ENCODE measurements at places on chromosomes 16 and 17.
A peak's percentile ranks its signal among the peaks of the same experiment; 100 is the strongest.

DNA sequence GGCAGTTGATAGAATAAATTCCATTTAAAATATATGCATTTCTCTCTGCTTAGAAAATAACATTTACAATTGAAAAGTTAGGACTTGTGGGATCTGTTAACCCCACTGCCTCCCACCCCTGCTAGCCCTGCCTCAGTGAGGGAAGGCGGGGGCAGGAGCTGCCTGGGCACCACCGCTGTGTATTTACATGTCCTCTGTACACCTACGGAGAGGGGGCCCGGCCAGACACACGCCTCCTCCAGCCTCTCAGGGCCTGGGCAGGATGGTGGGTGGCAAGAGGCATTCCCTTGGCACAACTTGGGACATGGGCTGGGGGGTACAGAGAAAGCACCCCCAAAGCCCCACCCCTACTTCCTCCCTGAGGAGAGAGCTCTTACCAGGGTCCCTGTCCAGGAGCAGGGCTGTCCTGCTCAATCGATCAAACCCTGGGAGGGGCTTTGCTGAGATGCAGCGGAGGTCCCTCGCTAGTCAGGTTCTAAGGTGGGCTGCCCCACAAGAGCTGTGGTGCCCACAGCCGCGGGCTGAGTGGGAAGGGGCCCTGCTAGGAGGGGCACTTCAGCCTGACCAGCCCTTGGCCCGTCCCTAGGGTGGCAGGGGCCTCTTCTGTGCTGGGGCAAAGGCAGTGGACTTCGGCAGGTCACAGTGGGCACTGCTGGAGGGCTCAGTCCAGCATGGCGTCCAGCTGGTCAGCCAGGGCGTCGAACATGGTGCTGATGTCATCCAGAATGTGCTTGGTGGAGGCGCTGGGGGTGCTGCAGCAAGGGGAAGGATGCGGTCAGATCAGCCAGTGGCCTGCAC is 14.7 kb downstream of the CASKIN2 start:
- DNase-seq: no peak

- DNase-seq: no peak
Measured at GRCh38 chr17:67499685-67500084, 122.6 kb downstream of the PITPNC1 start.

DNA sequence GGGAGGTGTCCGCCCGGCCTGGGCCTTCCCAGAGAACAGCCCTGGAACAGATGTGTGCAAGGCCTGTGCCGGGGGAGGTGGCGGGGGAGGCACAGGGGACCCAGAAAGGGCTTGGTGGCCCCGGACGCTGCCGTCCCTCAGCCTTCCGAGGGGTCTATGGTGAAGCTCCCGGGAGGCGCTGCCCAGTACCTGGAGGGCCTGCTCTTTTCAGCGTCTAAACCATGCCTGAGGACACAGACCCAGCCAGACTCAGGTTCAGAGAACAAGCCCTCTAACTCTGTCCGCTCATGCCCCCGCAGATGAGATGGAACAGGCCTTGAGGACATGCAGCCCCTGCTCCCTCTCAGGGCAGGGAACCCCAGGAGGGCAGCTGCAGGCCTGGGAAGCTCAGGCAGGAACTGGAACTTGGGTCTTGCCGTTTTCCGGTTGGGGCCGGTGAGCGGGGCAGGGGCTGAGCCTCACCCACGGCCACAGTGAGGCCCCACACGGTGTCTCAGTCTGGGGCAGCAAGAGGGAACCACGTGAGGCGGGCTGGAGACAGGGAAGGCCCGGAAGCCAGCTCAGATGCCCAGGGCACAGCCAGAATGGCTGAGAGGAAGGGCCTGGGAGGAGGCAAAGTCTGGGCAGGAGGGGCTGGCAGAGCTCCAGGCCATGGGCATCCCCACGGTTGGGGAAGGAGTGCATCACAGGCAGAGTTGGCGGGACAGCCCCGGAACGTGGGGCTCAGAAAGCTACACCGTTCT is 12.5 kb downstream of the SLC16A3 start:
- no peak for DNase-seq

DNA sequence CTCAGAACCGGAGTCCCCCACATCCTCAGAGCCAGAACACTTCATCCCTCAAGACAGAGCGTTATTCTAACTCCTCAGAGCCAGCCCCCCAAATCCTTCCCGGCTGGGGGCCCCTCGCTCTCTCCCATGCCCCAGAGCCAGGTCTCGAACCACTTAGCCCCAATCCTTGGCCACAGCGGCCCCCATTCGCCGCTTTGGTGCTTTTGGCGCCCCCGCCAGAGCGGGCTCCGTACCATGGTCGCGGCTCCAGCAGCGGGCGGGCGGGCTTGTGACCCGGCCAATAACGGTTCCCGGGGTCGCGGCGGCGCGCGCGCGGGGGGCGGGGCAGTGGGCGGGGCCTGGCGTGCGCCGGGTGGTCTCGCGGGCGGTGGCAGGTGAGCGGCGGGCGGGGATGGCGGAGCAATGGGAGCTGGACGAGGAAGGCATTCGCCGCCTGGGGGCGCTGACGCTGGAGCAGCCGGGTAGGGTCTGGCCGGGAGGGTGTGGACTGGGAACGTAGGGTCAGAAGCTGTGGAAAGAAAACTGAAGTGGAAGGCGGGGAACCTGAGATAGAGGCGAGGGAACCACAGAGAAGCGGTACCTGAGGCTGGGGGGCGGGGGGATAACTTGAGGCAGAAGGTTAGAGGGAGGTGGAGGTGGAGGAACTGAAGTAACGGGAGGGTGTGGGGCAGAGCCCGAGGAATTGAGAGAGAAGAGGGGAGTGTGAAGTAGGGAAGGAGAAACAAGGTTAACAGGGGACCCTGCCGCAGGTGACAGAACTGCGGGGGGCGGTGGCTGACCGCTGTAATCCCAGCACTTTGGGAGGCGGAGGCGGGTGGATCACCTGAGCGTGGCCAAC is at the start of the genes KCTD19 and LRRC36:
Gene KCTD19 (minus strand): TSS at position 270 of the 838 bp plus-strand sequence. CDS start 34 bp downstream, at position 236.
Gene LRRC36 (plus strand): TSS at position 344 of the 838 bp plus-strand sequence. CDS start 48 bp downstream, at position 392.
- DNase-seq: peak; percentile 7

DNA sequence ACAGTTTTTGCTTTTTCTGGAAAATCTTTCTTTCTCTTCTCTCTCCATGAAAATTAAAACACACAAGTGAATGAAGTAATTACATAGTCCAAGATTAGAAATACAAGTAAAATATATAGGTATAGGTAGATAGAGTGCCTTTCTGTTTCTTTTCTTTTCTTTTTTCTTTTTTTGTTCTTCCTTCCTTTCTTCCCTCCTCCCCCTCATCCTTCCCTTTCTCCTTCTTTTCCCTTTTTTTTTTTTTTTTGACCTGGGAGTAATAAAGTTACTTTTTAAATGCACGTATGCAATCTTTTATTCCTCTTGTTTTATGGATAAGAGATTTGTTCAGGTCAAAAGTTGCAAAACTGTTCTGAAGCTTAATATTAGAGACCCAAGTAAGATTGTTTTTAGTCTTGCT is 34.6 kb upstream of the KCNJ2 start:
- DNase-seq: no peak

DNA sequence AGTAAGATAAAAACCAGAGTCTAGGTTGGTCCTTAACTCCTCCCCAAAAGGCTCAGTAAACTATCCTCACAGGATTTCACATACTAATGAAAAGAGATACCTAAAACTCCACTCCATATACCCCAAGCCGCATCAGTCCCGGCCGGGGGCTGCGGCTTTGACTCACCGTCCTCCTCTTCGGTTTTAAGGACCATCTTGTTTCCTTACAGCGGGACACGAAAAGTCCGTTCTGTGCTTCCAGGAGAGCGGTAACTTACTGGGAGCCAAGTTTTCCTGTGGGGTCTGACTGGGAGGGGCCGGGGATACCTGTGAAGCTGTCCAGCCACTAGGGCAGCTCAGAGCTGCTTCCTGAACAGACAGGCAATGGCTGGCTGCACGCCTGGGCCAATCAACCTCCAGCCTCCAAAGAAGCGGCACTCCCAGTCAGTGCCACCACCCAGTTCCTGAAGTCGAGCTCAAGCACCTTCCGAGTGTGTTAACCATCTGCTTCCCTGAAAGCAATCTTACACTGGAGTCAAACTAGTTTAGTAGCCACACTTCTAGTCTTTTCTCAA is 45.5 kb downstream of the CYTH1 start:
- DNase-seq: peak; percentile 79

DNA sequence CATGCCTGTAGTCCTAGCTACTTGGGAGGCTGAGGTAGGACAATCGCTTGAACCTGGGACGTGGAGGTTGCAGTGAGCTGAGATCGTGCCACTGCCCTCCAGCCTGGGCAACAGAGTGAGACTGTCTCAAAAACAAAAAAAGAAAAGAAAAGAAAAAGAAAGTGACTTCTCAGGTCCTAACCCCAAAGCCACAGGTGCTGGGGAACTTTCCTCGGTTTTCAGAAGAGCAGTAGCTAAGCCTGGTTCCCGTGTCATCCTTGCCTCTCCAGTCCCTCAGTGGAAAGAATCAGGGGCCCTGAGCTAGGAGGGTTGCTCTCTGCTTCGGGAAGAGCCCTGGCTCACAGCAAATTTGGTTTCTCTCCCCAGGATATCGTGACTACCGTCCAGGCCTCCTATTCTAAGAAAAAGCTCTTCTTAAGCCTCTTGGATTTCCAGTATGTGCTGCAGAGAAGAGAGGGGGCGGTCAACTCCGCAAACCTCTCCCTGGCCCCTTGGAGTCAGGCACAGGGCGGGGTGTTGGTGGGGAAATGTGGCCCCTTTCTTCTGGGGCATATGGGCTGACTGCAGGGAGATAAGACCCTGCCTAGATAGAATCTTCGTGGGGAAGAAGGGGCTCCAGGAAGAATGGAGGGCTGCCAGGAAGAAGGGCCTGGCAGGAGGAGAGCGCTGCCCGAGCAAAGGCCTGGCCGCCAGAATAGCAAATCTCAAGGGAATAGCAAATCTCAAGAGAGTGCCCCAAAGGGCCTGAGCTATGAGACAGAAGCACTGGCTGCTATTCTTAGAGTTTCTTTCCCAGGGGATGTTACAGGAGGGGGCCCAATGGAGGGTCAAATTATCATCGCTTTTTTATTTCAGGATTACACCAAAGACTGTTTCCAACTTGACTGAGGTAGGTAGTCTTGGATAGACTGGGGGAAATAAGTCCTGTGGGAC is 8.3 kb upstream of the NLRC5 start:
- no peak for DNase-seq

GRCh38 chr16:64696866-64697265 is 425.0 kb downstream of the CDH11 start:
- no peak for DNase-seq

GRCh38 chr17:36703860-36704266 is 102.5 kb downstream of the MRM1 start:
- peak; percentile 26 for DNase-seq

GRCh38 chr16:85422632-85423550 is 190.2 kb upstream of the GSE1 start:
- DNase-seq: no peak
